Right renal cortex interstitium (tissue), 3 donors: ENCODE measurements at places on chromosomes 1 and 21. TPM values are rescaled to one million over a fixed set of nuclear protein-coding genes. Genes with fewer than 3 reads are reported as not detected.

- DNase-seq = no peak
These were observed 290.2 kb downstream of the HLX start for GRCh38 chr1:221169447-221169889.

DNA sequence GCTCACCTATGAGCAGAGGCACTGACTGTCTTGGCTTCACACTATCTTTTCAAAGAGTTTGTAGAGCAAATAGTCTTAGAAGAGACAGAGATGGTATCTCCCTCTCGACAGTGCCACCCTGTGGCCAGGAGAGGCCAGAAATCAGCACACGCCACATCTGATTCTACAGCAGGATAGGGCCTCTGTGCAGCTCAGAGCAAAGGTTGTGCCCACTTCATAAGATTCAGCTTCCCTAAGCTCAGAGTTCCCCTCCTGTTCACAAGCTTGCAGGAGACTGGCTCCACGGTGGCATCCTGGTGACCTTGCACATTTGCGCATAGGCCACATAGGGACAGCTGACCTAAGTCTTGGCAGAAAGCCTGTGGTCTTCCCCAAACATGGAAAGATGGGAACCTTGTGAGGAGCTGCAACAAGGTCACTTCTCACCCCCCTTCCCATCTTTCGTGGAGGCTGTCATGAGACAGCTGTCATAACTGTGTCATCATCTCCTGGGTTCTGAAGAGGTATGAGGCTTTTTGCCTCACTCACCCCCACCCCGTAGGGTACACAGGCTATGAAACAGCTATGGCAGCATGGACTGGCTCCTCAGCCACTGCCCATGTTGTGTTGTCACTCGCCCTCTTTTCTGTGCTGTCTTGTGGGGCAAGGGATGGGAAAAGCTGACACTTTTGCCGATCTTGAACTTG, 3.0 kb downstream of the ITLN2 start:
- no peak for DNase-seq

- no peak for DNase-seq
These were observed 160.1 kb upstream of the UBE2U start for GRCh38 chr1:64043288-64043687.

DNA sequence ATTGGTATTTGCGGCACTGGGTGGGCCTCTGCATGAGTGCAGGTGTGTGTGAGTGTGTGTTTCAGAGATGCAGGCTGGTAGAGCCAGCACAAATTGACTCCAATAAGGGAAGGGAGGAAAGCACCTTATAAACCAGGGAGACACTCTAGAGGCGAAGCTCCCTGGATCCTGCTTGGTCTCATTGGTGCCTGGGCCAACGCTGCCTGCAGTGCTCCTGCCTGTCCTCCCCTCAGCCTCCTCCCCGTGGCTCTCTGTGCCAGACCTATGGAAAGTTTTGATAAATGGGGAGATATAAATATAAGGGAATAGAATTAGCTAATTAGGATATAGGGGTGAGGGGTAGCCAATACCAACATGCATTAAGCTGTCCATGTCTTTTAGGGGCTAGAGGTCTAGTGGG, 2.6 kb downstream of the BSND start:
- no peak for DNase-seq

DNA sequence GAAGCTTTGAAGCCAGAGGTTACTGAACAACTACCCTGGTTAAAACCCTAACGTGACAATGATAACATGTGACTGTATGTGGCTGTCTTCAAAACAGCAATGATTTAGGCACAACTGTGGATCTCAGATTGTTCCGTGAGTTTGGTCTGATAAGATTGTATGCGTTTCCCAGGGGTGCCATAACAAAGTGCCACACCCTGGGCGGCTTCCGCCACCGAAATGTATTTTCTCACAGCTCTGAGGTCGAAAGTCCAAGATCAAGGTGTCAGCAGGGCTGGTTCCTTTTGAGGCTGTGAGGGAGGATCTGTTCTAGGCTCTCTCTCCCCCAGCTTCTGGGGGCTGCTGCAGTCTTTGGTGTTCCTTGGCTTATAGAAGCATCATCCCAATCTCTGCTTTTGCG, 29.5 kb upstream of the ERG start:
- no peak for DNase-seq

GRCh38 chr21:17585875-17586450, 26.7 kb downstream of the BTG3 start:
- DNase-seq = peak; percentile 18

GRCh38 chr1:180213401-180214170, 16.5 kb upstream of the LHX4 start:
- DNase-seq = no peak

DNA sequence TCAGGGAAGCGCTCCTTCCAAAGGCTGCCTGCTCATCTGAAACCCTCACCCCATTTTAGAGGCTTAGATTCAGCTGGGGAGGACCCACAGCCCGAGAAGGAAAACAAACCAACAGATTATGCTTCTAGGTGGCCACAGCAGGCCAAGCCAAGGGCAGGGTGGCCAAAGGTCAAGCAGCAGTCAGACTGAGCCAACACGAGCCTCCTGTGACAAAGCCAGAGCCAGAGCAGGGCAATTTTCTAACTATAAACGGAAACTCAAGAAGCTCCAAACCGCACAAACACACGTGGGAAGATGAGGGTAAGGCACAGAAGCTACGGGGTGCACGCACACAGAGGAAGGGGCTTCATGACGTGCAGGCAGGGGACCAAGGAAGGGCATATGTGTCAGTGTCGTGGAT, 64.1 kb downstream of the PLEKHA6 start:
- no peak for DNase-seq

DNA sequence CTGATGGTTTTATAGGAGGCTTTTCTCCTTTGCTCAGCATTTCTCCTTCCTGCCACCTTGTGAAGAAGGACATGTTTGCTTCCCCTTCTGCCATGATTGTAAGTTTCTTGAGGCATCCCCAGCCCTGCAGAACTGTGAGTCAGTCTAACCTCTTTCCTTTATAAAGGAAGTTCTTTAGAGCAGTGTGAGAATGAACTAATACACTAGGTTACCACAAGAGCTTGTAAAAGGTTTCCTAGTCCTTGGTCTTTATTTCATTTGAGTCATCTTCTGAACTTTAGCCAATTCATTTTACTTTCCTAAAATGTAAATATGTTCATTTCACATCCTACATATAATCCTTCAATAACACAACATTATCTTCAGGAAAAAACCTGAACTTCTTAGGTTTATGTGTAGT, 365.3 kb downstream of the HHIPL2 start:
- no peak for DNase-seq

DNA sequence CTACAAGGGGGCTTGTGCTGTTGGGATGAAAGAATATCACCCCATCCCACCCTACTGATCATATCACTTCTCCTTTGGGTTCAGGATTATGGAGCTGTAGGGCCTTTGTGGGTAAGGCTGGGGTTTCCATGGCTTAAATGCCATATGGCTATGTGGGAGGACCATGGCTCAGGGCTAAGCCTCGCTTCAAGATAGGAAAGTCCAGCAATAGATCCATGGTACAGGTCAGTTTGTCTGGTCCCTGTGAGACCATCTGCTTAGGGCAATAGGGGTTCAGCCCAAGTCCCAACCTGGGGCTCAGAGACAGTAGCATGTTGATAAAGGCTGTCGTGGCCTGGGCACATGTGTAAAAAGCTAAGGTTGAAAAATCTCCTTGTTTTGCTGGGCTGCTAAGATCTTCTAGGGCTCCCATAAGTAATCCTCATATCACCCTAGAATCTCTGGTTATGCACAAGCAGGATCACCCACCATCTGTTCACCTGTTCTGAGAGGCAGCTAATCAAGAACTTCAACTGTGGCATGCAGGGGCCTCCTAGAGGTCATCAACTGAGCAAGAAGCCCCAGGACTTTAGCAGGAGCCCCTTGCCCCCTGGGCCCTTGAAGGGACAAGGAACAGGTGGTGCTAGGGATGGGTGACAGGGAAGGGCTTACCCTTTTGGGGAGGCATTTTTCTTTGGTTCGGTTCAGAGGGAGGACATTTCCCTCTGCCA, 66.5 kb downstream of the UBE2T start:
- no peak for DNase-seq

DNA sequence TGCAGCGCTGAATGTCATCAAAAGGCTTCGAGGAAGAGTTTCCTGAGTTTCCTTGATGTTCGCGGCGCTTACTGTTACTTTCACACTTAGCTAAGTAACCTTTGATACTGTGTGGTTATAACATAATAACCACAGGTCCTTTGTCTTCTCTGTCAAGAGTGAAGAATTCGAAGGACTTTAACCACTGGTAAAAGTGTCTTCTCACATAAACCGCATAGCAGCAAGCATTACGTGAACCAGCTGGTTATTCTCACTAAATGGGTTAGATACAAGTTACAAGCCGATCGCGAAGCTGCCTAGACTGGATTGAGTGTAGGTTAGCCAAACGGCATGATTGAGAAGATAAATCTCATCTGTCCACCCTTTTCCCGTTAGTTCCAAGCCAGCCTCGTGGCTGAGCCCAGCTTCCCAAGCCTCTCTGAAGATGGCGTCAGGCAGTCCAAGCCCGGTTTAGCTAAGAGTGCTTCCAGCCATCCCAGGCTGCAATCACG, 18.3 kb upstream of the IFNGR2 start:
- no peak for DNase-seq

- DNase-seq = no peak
These were observed 291.2 kb upstream of the RUNX1 start for GRCh38 chr21:35340273-35340672.

GRCh38 chr1:175969231-175969630, 225.8 kb upstream of the TNR start:
- DNase-seq = no peak

DNA sequence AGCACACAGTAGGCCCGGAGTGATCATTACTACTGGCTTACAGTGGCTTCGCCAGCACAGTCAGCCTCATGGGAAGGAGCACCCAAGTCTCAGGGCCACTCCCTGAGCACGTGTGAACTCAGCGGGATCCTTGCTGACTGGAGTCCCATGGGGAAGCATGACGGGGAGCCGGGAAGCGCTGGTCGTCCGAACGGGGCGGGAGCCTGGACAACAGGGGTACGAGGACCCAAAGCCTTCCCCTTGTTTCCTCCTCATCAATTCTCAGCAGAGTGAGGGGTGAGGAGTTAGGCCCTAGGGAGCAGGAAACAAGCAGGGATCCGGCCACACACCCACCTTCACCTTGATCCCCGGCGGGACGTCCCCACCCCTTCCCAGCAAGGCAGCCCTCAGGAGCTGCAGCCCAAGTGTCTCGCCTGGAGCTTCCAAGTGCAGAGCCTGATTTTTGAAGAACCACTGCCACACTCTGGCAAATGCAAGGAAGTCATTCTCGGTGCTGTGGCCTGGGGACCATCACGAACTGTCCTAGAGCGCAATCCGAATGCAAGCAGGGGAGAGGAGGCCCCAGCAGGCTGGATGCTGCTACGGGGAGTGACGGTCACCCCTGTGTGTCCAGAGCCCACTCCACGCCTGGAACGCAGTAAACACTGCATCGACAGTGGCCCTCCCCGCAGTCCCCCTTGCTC, 35.5 kb downstream of the TOMM20 start:
- no peak for DNase-seq

GRCh38 chr1:247079141-247079874, 697 bp upstream of the ZNF670 start:
- no peak for DNase-seq

GRCh38 chr1:51514733-51515132, 4.3 kb downstream of the EPS15 start:
- no peak for DNase-seq

- no peak for DNase-seq
These were observed 122.3 kb downstream of the SLC30A10 start for GRCh38 chr1:219806020-219806419.

- no peak for DNase-seq
These were observed 16.0 kb downstream of the ARV1 start for GRCh38 chr1:230994860-230995259.

DNA sequence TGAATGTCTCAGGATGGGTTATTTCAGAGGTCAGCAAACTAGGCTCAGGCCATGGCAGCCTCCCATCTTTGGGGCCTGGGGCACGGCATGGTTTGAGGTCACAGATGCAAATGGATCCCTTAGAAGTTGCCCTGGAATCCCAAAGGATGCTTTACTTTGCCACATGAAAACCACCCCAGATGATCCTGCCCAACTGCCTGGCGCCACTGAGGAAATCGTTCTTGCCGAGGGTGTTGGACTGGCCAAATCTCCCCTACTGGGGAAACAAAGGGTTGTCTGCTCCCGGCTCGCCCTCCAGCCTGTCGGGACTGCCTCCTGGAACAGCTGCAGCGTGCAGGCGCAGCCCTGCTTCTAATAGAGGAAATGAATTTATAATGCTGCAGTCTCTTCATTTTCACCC, 173.0 kb upstream of the LMO4 start:
- DNase-seq = no peak

F5 gene
- 2.6 TPM for polyA plus RNA-seq

VWA5B1 gene
- polyA plus RNA-seq = 0.65 TPM

CD247 gene
- polyA plus RNA-seq = 0.92 TPM

OLFML3 gene
- polyA plus RNA-seq = 158 TPM

OR2L13 gene
- 0.07 TPM for polyA plus RNA-seq

KAZN gene
- 31.1 TPM for polyA plus RNA-seq
